ENCODE measurements at places on chromosomes 3 and 15. TPM values are rescaled to one million over a fixed set of nuclear protein-coding genes. Genes with fewer than 3 reads are reported as not detected.

LRRIQ4 gene
- total RNA-seq: not detected

TEX55 gene
- total RNA-seq: not detected

ARL6IP5 gene
- total RNA-seq: 72.7 TPM

LRTM1 gene
- not detected for total RNA-seq

POLQ gene
- 22.0 TPM for total RNA-seq

CCR5 gene
- total RNA-seq: 2.2 TPM

DLEC1 gene
- 0.36 TPM for total RNA-seq

GOLGA8H gene
- 0.34 TPM for total RNA-seq

UPK1B gene
- total RNA-seq: not detected

FGD5 gene
- not detected for total RNA-seq

PLA2G4B gene
- 4.8 TPM for total RNA-seq

DUOXA2 gene
- total RNA-seq: not detected

STAC gene
- not detected for total RNA-seq

PDE12 gene
- total RNA-seq: 29.9 TPM

MCTP2 gene
- 18.3 TPM for total RNA-seq

CNTN3 gene
- total RNA-seq: not detected

GOLGA6L10 gene
- total RNA-seq: 3.0 TPM

PROK2 gene
- total RNA-seq: 0.34 TPM

FBXW12 gene
- not detected for total RNA-seq

SI gene
- not detected for total RNA-seq

XYLB gene
- total RNA-seq: 4.4 TPM

TLR9 gene
- total RNA-seq: 2.0 TPM

SLC24A5 gene
- total RNA-seq: not detected

SCG3 gene
- total RNA-seq: not detected

MST1R gene
- 1.1 TPM for total RNA-seq

LRRC34 gene
- total RNA-seq: 6.8 TPM

POMGNT2 gene
- total RNA-seq: 11.9 TPM

SEMA5B gene
- total RNA-seq: not detected

SLC35G2 gene
- 3.0 TPM for total RNA-seq

DPPA4 gene
- total RNA-seq: 1.4 TPM

CACNA1D gene
- total RNA-seq: not detected

KBTBD13 gene
- total RNA-seq: not detected

TMEM45A gene
- 1.8 TPM for total RNA-seq

ENTPD3 gene
- total RNA-seq: not detected

RLBP1 gene
- total RNA-seq: not detected

ACTRT3 gene
- total RNA-seq: 0.54 TPM

CD200R1 gene
- total RNA-seq: 1.4 TPM

ZNF80 gene
- 2.3 TPM for total RNA-seq

RARB gene
- total RNA-seq: not detected

TRIM59 gene
- total RNA-seq: 27.0 TPM

GXYLT2 gene
- 0.11 TPM for total RNA-seq

XIRP1 gene
- 2.5 TPM for total RNA-seq

GLDN gene
- not detected for total RNA-seq

SCG5 gene
- 1.2 TPM for total RNA-seq

SLC22A13 gene
- total RNA-seq: 0.31 TPM

ATP10A gene
- 17.8 TPM for total RNA-seq

CFAP100 gene
- total RNA-seq: not detected

ITGA11 gene
- total RNA-seq: 1.7 TPM

FBXO40 gene
- not detected for total RNA-seq

ETFA gene
- total RNA-seq: 164 TPM

KLHL6 gene
- total RNA-seq: 32.6 TPM

EXD1 gene
- not detected for total RNA-seq
